ENCODE measurements at places on chromosomes 12 and 14.

DNA sequence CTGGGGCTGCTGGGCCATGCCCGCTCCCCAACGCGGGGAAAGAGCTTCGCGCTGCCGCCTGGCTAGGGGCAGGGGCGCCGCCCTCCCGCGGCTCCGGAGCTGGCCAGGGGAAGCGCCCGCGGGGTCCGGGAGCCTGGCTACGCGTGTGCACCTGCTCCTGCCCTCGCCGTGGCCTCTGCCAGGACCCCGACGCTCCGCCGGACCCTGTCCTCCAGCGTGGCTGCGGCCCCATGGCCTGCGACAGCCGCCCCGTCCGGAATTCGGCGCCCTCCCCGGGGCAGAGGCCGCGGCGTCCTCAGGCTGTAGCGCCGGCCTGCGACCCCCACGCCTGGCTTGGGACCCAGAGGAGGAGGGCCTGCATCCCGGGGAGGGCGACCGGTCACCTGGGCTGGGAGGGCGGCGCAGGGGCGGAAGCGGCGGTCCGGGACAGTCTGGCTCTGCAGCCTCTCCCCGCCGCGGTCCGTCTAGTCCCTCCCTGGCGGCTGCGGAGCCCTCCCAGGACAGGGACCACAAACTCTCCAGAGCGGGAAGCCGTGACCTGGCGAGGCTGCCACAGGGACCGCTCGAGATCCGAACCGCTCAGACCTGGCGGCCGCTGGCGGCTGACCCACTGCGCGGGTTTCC lies 85.6 kb downstream of the ALG10 start:
- no peak for DNase-seq

DNA sequence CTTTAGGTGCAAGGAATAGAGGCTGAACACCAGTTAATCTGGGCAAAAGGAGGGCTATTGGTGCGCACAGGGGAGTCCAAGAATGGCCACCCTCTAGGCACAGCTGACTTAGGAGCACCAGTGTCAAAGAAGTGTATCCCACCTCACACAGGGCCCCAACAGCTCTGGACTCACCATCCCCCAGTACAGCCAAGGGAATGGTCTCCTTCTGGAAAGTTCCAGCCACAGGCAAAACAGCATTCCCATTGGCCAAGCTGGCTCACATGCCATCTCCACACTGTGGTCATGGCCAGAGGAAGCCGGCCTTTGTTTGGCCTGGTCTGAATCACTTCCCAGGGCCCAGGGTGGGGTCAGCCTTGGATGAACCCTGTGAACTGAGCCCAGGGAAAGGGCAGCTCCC lies 120.1 kb downstream of the DICER1 start:
- no peak for DNase-seq

- DNase-seq, result no peak
Measured at GRCh38 chr12:25553098-25553497, at the start of gene LMNTD1. LMNTD1 (minus strand) TSS chr12:25553283; CDS start chr12:25552959, 324 bp downstream.

DNA sequence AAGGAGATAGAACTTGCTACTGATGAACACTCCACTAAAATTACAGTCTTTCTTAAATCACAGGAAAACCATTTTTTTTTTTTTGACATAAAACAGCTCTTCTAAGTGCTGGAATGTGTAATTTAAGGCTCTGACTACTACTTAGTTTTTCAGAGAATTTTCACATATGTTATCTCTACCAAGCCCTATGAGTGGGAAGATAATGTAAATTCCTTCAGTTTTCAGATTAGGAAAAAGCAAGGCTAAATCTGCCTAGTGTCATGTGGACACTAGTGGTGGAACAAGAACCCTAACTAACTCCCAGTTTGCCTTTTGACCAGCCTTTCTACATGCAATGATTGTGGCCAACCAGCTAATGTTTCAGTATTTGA lies 37.3 kb upstream of the CSRP2 start:
- no peak for DNase-seq

DNA sequence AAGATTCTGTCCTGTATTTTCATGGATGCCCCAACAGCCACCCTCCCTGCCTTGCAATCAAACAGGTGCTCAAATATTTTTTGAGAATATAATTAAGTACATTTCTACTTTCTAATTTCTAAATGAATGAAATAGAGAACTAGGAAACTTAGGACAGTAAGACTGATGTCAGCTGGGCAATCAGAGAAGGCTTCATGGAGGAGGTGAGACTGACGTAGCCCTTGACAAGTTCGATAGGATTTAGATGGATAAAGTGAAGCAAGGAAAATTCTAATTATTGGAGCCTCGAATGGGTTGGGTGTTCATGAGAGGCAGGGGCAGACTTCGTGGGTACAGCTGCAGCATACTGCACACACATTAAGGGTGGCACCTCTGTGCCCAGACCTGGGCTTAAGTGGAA lies 36.0 kb downstream of the NINJ2 start:
- DNase-seq, result no peak

GRCh38 chr12:110574044-110574443 lies 9.1 kb downstream of the PPTC7 start:
- no peak for DNase-seq
